ENCODE measurements at places on chromosomes 4 and X.

DNA sequence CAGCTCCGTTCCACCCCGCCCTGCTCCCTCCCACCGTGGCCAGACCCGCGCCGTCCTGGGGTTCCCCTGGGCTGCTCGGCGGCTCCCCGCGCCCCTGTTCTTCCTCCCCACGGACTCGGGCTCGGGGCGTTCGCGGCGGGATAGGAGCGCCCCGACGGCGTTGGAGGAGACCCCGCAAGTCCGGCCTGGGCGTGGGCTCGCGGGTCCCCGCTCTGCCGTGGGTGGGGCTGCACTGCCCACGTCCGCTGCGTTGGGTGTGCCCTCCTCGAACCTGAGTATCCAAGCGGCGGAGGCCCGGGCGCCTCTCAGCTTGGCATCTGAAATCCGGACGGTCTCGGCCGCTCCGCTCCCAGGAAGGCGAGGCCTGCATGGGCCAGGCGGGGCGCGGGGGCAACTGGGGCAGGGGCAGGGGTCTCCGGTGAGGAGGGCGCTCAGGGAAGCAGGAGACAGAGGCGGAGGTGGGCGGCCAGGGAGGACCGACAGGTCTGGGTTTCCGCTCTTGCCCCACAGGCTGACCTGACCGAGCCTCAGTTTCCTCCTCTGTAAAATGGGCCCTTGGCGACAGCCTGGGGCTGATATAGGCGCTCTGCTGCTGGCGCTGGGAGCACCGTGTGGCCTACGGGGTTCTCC is 12.0 kb upstream of the NAT8L start:
- no peak for DNase-seq

DNA sequence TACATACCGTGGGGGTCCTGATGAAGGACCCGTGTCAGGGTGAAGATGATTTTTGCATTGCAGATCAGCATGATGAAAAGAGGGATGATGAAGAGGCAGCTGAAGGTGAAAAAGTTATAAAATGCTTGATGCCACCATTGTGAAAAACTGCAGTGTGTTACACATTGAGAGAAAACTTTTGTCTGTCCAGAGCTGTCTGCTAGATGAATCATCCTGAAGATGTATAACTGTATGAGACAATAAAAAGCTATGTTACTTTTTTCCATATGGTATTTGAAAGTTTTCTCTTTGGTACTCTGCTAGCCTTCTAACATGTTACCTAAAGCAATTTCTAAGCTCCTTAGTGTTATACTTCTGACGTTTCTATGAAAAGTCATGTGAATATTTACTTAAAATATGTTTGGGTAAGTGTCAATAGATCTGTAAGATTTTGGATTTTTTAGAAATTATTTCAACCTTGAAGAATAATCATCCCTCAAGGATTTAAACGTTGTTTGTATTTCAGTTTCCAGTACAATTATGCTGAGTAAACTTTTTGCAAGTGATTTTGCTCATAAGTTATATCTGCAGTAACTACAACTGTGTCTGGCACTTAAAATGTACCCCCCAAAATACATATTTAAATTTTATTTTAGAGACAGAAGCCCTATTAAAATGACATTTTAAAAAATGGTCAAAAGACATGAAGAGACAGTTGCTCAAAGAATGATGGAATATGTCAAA is 9.5 kb downstream of the GNRHR start:
- no peak for DNase-seq

- no peak for DNase-seq
Measured at GRCh38 chr4:184028561-184029374, 123.7 kb downstream of the STOX2 start.

GRCh38 chr4:14138106-14138505 is 510.6 kb upstream of the BOD1L1 start:
- no peak for DNase-seq

DNA sequence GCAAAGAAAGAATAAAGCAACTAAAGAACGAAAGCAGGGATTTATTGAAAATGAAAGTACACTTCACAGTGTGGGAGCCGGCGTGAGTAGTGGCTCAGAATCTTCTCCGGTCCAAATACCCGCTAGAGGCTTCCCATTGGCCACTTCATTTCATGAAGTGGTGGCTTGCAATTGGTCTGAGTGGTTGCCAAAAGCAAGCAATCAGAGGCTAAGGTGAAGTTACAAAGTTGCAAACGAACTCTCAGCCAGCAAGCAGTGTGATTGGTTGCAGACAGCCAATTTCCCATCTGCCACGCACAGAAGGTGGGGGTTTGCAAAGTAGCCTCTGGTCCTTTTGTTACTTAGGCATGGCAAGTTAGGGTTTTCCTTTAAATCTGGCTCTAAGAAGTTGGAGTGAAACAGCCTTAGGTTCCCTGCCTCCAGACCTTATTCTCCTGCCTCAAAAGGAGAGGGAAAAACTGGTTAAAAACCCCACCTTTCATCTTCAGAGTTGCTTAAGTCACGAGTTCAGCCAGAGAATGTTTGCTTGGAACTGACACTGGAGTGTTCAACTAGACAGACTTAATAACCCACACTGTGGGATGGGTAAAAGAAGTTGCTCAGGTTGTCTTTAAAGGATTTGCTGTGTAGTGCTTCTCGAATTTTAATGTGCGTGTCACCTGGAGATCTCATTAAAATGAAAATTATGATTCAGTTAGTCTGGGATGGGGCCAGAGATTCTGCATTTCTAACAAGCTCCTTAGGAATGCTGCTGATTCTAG is 6.9 kb upstream of the CLOCK start:
- DNase-seq, result peak; percentile 32

- no peak for DNase-seq
Measured at GRCh38 chrX:33175201-33175600, 36.1 kb downstream of the DMD start.

GRCh38 chr4:17092736-17093437 is 194.4 kb upstream of the LDB2 start:
- DNase-seq, result no peak

DNA sequence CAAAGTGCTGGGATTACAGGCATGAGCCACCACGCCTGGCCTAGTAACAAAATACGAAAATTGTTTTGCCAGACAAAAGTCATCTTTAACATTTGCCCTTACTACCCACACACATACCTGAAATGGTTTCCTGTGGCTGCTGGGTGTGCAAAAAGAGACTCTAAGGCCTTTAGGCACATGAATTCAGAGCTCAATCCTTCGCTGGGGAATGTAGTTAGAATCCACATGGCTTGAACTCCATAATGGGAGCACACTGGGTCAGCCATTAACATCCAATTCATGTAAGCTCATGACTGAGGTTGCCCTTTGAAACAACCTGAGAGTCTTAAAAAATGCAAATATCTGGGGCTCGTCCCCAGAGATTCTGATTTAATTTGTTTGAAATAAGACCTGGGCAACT is 87.8 kb downstream of the HPGD start:
- DNase-seq, result no peak

All from HFF-Myc (cell line).